ENCODE measurements at places on chromosomes 6 and 20. TPM values are rescaled to one million over a fixed set of nuclear protein-coding genes. Genes with fewer than 3 reads are reported as not detected.

Gene EYA4
- 0.86 TPM for total RNA-seq

GRCh38 chr6:157232161-157232895 is 91.0 kb downstream of the TMEM242 start:
- DNase-seq: no peak

Gene C6orf118
- 8.2 TPM for total RNA-seq

Gene MLIP
- total RNA-seq: not detected

Gene PTCRA
- not detected for total RNA-seq

Gene PTPN1
- 43.8 TPM for total RNA-seq

GRCh38 chr6:134278000-134278399 is 39.9 kb downstream of the SGK1 start:
- DNase-seq: no peak

Gene GDAP1L1
- total RNA-seq: 10.0 TPM

Data from neural crest cell (in vitro differentiated cells).